ENCODE measurements at places on chromosomes 7 and 10.

GRCh38 chr10:3659203-3659917 lies 125.6 kb downstream of the KLF6 start:
- DNase-seq = no peak

GRCh38 chr7:44979481-44980392 lies 922 bp upstream of the MYO1G start:
- no peak for DNase-seq

DNA sequence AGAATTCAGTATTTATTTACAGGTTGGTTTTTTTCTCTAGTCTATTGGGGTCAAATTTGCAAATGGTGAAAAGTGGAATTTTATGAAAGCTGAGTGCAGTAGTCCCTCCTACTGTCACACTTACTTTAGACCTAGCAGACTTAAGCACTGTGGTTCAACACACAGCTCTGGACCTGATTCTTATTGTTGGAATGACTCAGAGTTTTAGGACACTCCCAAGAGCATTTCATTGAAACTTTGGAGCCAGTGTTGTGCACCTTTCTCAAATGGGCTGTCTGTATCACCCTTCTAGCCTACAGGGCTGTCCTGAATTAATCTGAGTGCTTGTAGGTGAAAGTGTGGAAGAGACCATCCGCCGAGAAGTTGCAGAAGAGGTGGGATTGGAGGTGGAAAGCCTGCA lies 16.1 kb downstream of the NUDT13 start:
- DNase-seq = no peak

DNA sequence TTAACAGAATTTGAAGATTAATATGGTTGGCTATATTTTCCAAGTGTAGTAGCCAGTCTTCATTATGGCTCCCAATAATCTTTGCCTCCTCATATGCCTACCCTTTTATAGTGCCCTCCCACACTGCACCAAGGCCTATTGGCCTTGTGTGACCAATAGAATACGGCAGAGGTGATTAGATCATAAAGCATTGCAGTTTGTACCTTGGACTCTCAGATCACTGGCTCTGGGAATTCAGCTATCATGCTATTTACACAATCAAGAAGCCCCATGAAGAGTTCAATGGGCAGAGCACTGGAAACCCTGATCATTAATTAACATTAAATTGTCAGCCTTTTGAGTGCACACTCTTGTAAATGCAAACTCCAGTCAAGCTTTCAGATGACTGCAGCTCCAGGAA lies 154.5 kb upstream of the MAGI2 start:
- DNase-seq = no peak

- DNase-seq = no peak
Measured at GRCh38 chr10:96672481-96673175, 47.7 kb downstream of the PIK3AP1 start.

GRCh38 chr7:30556840-30557239 lies 37.8 kb upstream of the GARS1 start:
- no peak for DNase-seq

- DNase-seq = no peak
Measured at GRCh38 chr10:119026301-119027110, 3.0 kb upstream of the NANOS1 start.

DNA sequence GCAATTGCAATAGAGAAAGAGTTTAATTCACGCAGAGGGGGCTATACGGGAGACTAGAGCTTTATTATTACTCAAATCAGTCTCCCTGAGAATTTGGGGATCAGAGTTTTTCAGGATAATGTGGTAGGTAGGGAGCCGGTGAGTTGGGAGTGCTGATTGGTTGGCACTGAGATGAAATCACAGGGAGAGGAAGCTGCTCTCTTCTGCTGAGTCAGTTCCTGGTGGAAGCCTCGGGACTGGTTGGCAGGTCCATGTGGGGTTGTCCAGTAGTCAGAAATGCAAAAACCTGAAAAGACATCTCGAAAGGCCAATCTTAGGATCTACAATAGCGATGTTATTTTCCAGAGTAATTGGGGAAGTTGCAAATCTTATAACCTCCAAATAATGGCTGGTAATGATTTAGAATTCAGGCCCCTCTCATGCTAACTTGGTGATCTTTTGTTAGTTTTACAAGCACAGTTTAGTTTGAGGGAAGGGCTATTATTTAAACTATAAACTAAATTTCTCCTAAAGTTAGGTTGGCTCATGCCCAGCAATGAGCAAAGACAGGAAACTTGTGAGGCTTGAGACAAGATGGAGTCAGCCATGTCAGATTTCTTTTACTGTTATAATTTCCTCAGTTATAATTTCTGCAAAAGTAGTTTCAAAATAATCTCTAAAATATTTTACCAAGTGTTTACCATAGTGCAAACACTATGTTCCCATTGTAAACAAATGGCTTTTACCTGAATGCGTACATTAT lies 39.4 kb upstream of the SLC25A13 start:
- DNase-seq = no peak

- no peak for DNase-seq
Measured at GRCh38 chr10:16995867-16996529, 133.6 kb downstream of the CUBN start.

- no peak for DNase-seq
Measured at GRCh38 chr7:131173145-131173890, 154.4 kb upstream of the MKLN1 start.

DNA sequence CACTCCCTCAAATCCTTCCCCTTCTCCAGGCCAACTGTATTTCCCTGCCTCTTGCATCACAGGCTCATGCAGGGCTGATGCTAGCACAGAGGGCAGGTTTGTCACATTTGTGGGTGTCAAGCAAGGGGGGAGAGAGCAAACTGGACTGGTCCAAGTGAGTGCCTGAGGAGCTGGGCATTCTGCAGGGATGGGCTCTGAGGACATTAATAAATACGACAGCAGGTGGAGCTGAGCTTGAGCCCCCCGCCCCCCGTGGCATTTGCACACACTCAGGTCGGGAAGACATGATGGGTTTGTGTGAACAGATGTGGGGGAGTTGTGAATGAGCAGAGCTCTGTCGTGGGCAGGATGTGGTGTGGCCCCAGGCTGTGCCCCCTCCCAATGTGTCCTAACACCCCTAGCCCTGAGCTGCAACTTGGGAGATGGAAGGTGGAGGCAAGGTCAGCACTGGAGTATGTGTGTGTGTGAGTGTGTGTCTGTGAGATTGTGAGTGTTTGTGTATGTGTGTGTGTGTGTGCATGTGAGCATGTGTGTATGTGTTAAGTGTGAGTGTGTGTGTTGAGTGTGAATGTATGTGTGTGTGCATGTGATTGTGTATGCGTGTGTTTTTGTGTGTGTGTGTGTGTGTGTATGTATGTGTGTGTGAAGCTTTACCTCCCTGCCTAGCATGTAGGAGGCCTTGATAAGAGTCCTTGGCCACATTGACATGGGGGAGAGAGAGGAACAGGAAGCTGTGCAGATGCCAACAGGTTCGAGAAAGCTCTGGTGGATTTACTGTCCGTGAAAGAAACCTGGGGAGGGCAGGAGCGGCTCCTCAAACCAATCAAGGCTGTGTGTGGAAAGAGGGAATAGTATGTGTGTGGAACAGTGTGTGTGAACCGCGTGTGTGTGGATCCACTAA lies 9.1 kb downstream of the RASSF4 start:
- no peak for DNase-seq

GRCh38 chr10:100033766-100034418 lies 24.1 kb upstream of the DNMBP start:
- DNase-seq = no peak

DNA sequence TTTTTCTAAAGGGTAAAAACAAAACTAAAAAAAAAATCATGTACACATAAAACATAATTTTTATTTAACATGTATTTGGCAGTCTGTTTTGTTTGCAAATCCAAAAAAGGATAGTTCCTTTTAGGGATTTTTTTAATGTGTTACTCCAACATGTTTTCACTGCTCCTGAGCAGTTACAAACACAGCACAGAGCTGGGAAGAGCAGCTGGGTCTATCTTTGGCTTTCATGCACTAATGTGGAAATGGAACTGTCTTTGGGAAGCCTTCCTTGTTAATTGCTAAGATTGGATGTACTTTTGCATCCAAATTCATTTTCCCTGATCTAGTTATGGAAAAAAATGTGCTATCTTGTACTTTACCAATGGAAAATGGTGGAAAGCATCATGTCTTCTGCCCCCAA lies 1035.1 kb downstream of the CNTNAP2 start:
- DNase-seq = no peak

DNA sequence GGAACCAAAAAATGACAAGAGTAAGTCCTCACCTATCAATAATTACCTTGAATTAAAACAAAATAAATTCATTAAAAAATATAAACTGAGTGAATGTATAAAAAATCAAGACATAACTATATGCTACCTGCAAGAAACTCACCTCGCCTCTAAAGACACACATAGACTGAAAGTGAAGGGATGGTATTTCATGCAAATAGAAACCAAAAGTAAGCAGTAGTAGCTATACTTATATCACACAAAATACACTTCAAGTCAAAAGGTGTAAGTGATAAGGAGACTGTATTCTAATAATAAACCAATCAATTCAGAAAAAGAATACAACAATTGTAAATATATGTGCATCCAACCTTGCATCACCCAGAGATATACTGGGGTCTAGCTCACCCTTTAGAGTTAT lies 332.6 kb downstream of the SH2D4B start:
- no peak for DNase-seq

- no peak for DNase-seq
Measured at GRCh38 chr7:112596260-112596659, 115.5 kb downstream of the LSMEM1 start.

DNA sequence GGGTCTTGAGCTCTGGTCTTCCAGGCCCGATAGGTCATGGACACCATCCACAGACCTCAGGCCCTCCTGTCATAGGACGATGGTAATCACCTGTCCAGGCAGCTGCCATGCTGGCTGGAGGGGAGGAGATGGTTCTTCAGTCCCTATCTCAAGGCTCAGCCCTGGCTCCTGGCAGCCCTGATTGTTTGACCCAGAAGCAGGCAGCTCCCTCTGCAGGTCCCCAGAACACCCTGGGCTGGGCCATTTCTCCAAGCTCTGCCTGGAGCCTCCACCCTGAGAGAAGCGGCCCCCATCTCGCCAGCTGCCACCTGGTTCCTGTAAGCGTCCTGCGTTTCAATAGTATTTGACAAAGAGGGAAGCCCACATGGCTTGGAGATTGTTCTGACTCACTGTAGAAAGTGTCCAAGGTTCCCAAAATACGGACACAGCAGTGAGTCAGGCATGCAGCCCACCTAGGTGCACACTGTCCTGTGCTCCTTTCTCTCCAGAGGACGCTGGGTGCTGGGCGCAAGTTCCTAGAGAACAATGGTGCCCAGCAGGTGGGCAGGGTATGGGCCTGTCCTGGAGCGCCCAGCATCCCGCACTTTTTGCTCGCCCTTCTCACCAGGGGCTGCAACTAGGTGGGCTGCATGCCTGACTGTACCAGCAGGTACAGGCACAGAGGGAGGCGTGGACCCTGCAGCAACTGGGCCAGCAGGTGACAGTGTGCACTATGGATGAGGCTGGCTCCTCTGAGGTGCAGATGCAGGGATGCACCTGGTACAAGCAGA lies 72.4 kb upstream of the EBF3 start:
- no peak for DNase-seq

DNA sequence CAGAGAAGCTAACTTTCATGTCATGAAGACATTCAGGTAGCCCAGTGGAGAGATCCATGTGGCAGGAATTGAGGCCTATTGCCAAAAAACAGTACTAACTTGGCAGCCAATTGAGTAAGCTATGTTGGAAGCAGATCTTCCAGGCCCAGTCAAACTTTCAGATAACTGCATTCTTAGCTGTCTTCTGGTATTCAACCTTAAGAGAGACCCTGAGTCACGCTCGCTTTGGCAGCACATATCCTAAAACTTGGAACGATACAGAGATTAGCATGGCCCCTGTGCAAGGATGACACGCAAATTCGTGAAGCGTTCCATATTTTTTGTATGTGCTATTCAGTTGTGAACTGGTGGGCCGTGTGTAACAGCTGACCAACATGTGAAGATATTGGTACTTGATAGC lies 17.6 kb upstream of the ZNF518A start:
- no peak for DNase-seq

DNA sequence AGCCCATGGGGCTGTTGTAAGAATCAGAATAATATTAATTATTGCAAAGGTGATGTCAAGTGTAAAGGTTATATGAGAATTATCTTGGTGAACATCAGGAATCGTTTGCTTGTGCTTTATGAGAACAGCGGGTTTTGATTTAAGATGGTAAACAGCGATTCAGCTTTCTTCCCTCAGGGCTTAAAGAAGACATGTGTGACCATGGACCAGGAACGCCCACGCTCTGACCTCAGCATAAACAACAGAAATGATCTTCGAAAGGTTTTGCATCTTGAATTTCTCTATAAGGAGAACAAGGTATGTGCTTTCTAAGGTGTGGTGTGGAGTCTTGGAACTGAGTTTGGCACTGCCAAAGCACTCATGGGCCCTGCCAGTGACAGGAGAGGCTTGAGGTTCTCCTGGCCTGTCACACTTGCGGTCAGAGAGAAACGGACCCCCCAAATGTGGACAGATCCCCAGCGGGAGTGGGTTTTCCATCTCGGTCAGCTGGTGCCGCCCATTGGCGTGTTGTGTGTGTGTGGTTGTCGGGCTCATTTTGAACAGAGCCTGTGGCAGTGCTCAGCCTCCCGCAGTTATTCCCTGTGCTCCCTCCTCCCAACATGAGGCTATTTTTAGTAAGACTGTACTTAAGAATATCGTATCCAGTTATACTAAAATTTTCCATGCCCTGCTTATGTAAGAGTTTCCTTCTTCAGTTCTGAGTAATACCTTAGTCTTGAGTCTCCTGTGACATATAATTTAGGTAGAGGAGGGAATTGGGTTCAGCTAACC lies 7.2 kb downstream of the MINDY4 start:
- no peak for DNase-seq

DNA sequence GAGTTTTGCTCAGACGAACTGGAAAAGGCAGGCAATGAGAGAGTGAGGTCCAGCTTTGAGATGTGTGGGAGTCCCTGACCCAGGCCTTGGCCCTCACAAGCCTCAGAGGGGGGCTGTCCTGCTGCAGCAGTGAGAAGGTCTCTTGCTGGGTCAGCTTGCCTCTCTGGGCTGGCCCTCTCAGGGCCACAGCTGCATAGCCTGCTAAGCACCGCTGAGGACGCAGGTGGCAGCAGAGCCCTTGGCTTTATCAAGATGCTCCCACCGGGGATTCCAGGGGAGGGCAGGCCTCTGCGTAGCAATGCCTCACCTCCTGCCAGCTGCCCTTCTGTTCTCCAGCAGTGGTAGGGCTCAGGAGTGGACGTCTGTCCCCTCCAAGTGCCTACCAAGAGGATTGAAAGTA lies 128.7 kb downstream of the COBL start:
- DNase-seq = no peak

DNA sequence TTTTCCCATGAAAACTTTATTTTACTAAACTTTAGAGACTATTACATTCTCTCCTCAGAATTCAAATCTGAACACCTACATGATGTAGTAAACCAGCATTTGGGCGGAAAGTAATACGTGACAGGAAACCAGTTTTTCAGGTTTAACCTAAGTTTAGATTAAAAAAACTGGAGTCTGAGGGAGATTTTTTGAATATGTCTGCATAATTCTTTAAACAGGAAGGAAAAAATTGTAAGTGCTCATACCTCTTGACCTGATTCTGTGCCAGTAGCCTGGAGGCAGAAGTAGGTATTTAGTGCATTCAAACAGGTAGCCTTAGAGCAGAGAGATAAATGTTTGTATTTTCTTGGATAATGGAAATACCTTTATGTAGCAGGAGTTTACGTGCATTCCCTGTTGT lies 224.3 kb downstream of the MDFIC start:
- DNase-seq = no peak
